Activated T-cell treated with anti-CD3 and anti-CD28 coated beads, Interleukin-2, amount 50 U/mL, for 48 hours (primary cell): ENCODE measurements at places on chromosomes 5 and 9.

- DNase-seq: no peak
Measured at GRCh38 chr9:33908114-33908513, 91.2 kb downstream of the UBE2R2 start.

DNA sequence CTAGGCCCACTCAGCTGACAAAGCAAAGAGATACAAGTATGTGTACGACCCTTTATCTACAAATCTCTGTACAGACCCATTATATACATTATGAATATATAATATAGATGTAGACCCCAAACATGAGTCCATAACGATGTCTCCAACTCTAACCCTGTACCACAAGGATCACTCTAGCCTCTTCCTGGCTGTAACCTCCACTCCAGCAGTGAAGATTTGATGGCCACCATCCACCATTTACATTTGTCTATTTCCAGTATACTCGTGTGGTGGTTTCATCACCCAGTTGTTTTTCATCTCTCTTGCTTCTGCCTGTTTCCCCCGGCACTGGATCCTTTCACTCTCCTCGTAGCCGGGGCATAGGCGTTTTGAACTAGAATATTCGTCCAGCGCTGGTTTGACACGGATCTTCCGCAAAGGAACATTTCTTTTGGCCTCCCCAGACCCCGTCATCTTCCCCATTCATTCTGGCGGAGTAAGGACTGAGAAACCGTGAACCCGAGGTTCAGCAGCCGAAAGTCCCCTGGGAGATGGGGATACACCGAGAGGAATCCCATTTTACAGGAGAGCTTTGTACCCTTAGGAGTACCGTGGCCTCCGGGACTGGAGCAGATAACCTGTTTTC is 828 bp upstream of the TRIO start:
- DNase-seq: no peak

DNA sequence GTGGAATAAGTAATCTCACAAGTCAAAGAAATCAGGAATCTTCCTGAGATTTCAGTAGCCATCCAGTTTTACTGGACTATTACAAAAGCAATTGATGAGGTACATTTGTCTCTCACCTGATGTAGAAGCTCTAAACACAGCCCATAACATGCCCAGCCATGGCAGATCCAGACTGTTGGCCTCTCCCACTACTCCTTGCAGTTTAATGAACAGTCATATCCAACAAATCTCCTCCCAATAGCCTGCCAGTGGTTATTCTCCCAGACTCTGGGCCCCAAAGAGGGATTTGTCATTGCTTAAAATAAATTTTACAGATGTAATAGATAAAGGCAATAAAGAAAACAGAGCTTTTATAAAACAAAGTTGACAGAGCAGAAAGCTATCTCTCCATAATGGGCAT is 80.8 kb downstream of the ZNF608 start:
- no peak for DNase-seq

GRCh38 chr5:77867194-77867691 is 91.1 kb upstream of the TBCA start:
- no peak for DNase-seq

DNA sequence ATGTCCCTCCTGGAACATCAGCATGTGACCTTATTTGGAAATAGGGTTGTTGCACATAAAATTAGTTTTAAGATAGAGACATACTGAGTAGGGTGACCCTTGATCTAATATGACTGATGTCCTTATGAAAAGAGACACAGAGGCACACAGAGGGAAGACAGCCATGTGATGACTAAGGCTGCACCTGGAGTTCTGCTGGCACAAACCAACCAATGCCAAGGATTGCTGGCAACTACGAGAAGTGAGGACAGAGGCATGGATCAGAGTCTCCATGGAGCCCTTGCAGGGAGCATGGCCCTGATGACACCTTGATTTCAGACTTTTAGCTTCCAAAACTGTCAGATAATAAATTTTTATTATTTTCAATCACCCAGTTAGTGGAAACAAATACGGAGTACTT is 101.9 kb downstream of the FBXL7 start:
- DNase-seq: no peak

DNA sequence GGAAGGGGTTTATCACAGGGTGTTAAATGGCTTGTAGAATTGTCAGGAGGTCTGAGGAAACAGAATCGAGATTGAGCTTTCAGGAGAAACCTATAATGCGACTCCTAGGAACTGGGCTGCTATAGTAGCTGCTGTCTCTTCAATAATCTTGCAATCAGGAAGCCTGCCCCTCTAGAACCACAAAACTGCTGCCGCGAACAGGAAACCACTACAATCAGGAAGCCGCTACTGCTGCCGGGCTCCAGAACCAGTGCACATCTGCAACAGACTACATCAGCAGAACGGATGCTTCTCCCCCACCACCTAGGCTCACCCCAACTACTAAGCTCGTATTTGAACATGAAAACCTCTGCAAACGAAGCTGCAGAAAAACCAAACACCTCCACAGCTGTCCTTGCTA is 31.6 kb downstream of the TNFSF8 start:
- DNase-seq: peak; percentile 74

DNA sequence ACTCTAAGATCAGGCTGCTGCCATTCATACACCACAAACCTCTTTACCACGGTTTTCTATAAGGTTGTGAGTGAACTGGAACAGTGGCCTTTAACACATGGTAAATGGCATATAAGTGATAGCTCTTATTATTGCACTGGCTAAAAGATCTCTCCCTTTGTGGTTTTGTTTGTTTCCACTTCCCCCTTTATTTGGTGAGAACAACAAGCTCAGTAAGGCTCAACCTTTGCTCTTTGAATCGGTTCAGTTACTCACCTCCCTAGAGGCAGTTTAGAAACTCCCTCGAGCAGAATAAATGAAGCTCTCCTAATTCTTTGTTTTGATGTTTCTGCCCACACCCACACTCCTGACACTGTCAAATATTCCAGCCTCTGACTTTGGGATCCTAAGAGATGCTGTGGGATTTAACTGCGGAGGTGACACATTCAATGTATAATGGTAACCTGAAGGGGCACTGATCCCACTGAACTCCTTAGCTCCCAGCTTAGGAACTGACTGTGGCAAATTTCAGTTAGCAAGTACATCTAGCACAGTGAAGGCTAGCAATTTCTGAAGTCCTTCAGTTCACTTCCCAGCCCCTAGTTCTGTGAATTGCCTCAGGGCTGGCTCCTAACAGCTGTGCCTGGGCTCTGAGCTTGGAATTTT is 22.5 kb upstream of the RAD23B start:
- DNase-seq: no peak

- DNase-seq: no peak
Measured at GRCh38 chr9:68577774-68578591, 37.3 kb upstream of the TMEM252 start.
